ENCODE measurements at places on chromosomes 2 and 18. TPM values are rescaled to one million over a fixed set of nuclear protein-coding genes. Genes with fewer than 3 reads are reported as not detected.

DCAF17 gene
- 14.6 TPM for total RNA-seq

DUSP2 gene
- total RNA-seq, result 9.8 TPM

SLC35F6 gene
- 19.0 TPM for total RNA-seq

STARD6 gene
- total RNA-seq, result not detected

FBXO36 gene
- total RNA-seq, result 2.6 TPM

IL1RL1 gene
- 1.7 TPM for total RNA-seq

ANKRD62 gene
- total RNA-seq, result not detected

STPG4 gene
- 1.0 TPM for total RNA-seq

DAW1 gene
- 0.29 TPM for total RNA-seq

KYNU gene
- 5.3 TPM for total RNA-seq

IER3IP1 gene
- 27.9 TPM for total RNA-seq

NOSTRIN gene
- total RNA-seq, result 181 TPM

ANKRD30B gene
- total RNA-seq, result not detected

UGT1A10 gene
- total RNA-seq, result not detected

TGFA gene
- not detected for total RNA-seq

SCG2 gene
- not detected for total RNA-seq

CIDEA gene
- not detected for total RNA-seq

EHBP1 gene
- total RNA-seq, result 107 TPM

INPP5D gene
- 14.2 TPM for total RNA-seq

SERPINB4 gene
- total RNA-seq, result not detected

TMEM247 gene
- not detected for total RNA-seq

COL4A3 gene
- total RNA-seq, result 6.2 TPM

NEB gene
- total RNA-seq, result 1.4 TPM

TMEM87B gene
- total RNA-seq, result 51.6 TPM

Data from uterus (tissue), 4 donors.